ENCODE measurements at places on chromosomes 11 and 22.

GRCh38 chr11:34870548-34871196 is 45.5 kb downstream of the APIP start:
- no peak for DNase-seq

DNA sequence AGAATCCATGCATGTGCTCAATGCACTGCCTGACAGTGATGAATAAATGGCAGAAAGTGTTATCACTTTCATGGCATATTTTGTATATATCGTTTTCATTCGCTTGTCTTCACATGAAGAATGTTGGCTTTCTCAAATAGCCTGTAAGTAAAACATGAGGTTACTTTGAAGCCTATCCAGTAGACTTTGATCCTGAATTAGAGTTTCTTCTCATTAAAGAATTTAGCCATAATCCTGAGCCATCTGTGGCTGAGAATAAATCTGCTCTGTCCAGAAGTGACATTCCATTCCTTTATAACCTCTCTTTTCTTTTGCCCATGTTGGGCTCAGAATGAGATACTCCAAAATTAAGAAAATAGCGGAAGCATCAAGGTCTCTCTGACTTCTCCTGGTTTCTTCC is 1071.7 kb upstream of the TENM4 start:
- no peak for DNase-seq

DNA sequence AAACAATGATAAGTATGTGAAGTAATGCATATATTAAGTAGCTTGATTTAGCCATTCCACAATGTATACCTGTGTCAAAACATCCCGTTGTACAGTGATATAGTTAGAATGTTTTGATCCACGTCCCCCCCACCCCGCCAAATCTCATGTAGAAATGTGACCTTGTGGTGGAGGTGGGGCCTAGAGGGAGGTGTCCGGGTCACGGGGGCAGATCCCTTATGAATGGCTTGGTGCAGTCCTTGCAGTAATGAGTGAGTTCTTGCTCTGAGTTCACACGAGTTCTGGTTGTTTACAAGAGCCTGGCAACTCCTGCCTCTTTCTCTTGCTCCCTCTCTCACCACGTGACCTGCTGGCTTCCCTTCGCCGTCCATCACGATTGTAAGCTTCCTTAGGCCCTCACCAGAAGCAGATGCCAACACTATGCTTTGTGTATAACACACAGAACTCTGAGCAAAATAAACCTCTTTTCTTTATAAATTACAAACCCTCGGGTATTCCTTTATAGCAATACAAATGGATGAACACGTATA is 41.6 kb downstream of the FANCF start:
- no peak for DNase-seq

DNA sequence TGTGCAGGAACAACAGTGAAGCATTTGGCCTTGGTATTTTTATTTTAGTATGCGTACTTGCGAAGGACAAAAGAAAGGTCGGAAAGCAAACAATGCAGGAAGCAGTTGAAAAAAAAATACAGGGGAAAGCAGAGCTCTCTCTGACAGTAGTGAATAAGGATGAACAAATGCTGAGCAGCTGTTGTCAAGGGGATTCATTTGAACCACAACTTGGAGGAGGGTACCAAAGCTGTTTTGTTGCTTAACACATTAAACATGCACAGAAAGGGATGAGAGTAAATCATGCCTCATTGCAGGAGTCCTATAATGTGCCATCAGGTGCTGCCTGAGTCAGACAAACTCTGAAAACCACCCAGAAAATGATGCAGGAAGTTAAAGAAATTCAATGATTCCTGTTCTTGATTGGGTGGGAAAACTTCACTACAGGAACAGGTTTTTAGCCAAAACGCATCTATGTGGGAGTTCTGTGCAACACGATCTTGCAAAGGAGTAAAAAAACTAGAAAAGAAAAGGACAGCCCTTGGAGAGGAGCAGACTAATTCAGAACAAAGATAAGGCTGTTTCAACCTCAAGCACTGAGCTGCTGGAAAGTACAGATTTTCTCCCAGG is 2113.5 kb downstream of the LRRC4C start:
- DNase-seq: no peak

GRCh38 chr11:2535673-2536439 is 91.0 kb downstream of the KCNQ1 start:
- no peak for DNase-seq

- DNase-seq: no peak
Measured at GRCh38 chr22:46501701-46502100, 35.7 kb downstream of the CELSR1 start.

- peak; percentile 1 for DNase-seq
Measured at GRCh38 chr22:28594797-28595462, 84.7 kb downstream of the TTC28 start.

GRCh38 chr11:61294717-61295595 is at the start of gene VWCE:
TSS of gene VWCE (minus strand) at chr11:61295316. CDS start at chr11:61295037, 279 bp downstream.
- DNase-seq: peak; percentile 46

DNA sequence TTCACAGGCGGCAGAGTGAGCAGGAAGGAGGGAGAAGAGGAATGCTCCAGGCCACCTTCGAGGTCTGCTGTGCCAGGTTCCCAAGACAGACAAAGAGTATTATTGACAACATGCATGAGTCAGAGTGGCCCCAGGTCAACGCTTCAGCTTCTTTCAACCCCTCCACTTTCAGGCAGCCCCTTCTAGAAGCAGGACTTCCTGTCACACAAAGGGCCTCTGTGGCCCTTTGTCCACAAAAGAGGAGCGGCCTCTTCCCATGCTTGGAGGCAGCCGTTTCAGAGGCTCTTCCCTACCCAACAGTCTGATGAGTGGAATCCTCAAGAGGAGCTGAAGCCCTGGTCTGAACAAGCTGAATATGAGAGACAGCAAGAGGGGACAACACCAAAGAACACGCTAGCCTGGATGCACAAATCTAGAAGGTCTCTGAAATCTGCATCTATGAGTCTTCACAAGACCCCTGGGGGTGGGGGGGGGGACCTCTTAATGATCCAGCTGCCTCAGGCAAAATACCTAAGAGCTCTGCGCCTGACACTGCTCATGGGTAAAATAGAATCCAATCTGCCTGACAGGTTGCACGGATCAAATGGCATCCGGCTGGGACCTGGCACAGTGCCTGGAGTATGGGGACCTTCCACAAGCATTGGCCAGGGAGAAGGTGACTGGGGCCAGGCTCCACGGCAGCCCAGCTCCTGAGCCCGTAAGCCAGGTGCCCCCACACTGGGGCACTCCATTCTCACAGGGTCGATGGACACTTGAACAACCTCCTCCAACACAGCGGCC is 67.5 kb downstream of the PACSIN2 start:
- DNase-seq: no peak

DNA sequence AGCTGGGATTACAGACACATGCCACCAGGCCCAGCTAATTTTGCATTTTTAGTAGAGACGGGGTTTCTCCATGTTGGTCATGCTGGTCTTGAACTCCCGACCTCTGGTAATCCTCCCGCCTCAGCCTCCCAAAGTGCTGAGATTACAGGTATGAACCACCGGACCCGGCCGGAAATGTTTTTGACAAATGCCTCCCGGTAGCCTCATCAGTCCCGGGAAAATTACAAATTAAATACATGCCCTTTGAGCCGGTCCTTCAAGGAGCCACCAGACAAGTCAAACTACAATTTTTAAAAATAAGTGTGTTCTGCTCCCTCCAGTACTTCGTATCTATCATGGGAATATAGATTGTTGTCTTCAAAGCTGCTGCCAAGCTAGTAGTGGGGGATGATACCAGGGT is 17.5 kb downstream of the WBP2NL start:
- DNase-seq: no peak

GRCh38 chr11:80136991-80137390 is 696.2 kb upstream of the TENM4 start:
- DNase-seq: no peak

- DNase-seq: no peak
Measured at GRCh38 chr11:84034484-84034883, 748.3 kb upstream of the CCDC90B start.

- DNase-seq: no peak
Measured at GRCh38 chr11:131999084-131999483, 628.7 kb downstream of the NTM start.

DNA sequence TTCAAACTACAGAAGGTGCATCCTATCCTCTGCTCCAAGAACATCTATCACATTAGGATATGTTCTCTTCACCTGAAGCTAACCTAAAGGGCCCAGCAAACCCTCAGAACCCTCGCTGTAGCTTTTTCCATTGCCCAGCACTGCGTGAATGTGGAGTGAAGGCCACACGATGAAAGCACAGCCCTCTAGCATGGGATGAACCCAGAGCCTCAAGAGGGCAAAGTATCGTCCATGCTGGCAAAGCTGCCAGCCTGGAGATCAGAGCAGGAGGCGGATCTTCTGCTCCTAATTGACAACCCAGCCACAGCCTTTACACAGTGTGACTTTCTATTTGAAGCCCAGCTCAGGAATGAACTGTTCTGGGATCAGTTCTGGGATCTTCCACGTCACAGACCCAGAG is 65.1 kb upstream of the USP47 start:
- no peak for DNase-seq

DNA sequence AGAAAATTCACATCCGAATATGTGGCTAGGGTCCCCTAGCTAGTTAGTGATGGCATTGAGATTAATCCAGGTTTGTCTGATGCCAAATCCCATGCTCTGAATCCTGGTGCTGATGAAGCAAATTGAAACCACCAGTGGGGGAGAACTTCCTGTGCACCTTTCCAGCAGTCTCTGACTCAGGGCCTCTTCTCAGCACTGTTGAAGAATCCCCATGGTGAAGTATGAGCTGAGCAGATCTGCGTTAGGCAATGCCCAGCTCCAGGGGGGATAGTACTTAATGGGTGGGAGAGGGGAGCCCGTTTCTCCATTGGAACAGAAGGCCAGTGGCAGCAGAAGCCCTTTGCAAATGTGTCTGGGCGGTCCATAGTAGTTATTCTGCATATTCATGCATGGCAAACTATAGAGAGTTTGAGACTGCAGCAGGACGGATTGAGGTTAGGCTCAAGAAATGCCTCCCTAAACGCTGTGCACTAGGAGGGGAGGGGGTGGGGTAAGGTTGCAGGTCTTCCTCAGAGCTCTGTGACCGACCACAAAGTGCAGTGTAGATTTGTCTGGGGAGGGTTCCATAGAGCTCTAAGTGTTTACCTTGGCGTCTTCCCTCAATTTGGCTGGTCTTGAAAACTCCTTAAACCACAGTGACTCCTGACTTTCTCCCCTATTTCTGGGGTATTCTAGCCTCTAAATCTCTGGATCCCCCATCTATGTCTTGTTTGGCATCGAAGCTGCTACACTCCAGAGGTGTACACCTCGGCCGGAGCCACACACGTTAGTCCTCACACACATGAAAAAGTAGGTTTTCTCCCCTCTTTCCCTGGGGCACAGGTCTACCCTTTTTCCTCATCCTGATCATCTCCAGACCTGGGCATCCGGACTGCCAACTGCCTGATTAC is 4.8 kb downstream of the POU2F3 start:
- no peak for DNase-seq

DNA sequence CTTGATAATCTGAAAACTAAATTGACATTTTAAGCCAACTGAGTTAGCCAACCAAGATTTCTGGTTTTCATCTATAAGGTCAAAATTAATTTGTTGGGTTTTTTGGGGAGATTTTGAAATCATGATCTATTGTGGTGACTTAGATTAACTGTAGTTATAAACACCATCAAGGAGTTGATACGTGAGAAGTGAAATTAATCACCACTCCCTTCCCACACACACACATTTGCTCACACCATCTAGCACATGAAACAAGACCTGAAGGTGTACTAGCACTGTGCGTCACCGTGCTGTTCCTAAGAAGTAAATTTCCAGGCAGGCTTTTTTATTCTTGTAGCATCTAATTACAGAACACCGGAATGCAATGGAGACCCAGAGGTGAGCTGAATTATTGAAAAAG is 2.1 kb downstream of the OR5B21 start:
- no peak for DNase-seq

DNA sequence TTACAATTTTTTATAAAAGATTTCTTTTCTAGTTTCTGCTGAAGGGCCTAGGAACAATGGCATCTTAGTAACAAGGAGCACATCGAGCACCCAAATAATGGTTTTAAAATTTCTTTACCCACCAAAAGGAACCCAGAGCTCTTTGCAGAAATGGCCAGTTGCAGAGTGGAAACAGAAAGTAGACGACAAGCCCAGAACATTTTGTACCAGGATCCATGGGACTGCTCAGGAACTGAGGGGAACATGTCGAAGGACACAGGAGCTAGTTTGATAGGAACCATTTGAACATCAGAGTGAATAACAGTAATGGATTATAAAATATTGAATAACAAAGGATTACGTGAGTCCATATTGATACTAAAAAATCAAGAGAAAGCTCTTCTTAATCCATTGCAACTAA is 17.3 kb downstream of the PANX1 start:
- no peak for DNase-seq

DNA sequence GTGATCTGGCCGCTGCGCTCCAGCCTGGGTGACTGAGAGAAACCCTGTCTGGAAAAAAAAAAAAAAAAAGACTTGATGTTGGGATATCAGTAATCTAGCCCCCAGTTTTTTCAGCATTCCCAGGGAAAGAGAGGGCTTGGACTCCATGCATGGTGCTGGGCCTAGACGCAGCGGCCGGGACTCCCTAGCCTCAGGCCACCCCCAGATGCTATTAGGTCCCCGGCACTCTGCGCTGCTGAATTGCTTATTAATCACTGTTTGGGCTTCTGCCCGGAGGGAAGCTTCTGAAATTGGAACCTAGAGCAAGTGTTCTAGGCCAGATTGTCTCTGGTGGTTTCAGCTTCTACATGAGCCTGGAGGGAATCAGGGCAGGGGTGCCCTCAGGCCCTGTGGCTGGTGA is 39.0 kb downstream of the SLCO2B1 start:
- no peak for DNase-seq

DNA sequence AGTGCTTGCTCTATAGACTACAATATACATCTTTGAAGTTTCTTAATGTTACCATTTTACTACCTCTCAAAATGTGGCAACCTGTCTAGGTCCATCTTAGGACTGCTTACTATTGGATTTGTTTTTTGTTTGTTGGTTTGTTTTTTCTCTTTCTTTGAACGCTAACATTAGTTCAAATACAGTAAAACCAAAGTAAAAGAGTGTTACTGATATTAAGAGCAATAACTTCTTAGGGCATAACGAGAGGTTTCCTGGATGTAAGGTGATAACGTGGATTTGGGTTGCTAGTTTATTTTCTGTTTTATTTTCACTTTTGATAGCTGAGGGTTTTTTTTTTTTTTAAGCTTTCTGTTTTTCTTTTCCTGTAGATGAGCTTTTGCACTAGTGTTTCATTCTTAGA is 43.6 kb downstream of the TMEM135 start:
- DNase-seq: no peak

- no peak for DNase-seq
Measured at GRCh38 chr11:93740031-93740729, 1.1 kb downstream of the TAF1D start.

- DNase-seq: no peak
Measured at GRCh38 chr11:65505466-65506289, 6.8 kb downstream of the MALAT1 start.

- DNase-seq: no peak
Measured at GRCh38 chr11:44310206-44310462, 195 bp upstream of the ALX4 start.

DNA sequence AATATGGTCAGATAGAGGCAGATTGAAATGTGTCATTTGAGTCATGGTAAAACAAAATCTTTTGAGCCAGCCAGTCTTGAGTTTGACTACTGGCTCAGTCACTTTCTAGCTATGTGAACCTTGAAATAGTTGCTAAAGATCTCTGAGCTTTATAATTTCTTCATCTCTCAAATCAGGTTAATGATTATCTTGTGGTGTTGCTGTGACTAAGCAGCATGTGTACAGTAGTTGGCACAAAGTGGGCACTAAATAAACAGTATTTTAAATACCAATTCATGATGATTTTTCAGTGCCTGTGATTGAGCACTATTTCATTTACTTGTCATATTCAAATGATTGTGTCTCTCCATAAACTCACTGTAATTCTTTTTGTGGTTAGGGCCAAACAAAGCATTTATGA is 70.8 kb downstream of the RAB38 start:
- no peak for DNase-seq

- no peak for DNase-seq
Measured at GRCh38 chr11:88188251-88188931, 13.1 kb upstream of the RAB38 start.
